ENCODE measurements at places on chromosomes 1 and 21.

GRCh38 chr1:3474421-3474820, 20.0 kb downstream of the ARHGEF16 start:
- DNase-seq, result no peak

DNA sequence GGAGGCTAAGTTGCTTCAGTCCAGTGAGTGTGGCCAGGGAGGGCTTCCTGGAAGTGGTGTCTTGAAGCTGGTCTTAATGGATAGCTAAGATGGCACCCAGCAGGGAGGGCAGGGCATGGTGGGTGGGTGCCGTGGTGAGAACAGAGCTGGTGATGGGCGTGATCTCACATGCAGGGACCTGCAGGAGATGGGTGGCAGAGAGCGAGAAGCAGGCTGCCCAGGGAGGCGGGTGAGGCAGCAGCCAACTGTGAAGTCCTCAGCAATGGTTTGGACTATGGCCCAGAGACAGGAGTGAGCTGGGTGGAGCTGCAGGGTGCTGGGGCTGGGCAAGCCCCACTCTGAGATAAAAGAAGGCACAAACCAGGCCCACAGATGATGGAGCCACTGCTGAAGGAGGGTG, 50.7 kb downstream of the UMODL1 start:
- no peak for DNase-seq

GRCh38 chr1:9280015-9280860, 12.5 kb upstream of the SPSB1 start:
- DNase-seq, result no peak

- DNase-seq, result no peak
Observed at GRCh38 chr1:175857756-175858155, 114.4 kb upstream of the TNR start.

- no peak for DNase-seq
Observed at GRCh38 chr1:15765495-15766194, 7.0 kb downstream of the FBLIM1 start.
